SJSA1 (cell line): ENCODE measurements at places on chromosomes 5 and 9. TPM values are rescaled to one million over a fixed set of nuclear protein-coding genes. Genes with fewer than 3 reads are reported as not detected.

DNA sequence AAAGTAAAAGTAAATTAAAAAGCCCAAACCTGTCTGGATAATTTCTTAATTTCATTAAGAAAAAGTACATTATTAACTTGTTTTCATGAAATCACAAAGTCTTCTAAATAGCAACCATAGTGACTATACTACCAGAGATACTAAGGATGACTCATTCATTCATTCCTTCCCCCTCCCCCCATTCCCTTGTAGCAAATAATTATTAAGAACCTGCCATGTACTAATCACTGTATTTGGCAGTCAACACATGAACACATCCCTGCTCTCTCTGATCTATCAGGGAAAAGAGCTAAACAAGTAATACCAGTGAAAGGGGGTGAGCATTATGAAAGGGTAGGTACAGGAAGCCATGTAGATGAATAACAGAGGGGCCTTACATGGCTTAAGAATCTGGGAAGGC is 203.9 kb downstream of the CWC27 start:
- DNase-seq, result no peak

DNA sequence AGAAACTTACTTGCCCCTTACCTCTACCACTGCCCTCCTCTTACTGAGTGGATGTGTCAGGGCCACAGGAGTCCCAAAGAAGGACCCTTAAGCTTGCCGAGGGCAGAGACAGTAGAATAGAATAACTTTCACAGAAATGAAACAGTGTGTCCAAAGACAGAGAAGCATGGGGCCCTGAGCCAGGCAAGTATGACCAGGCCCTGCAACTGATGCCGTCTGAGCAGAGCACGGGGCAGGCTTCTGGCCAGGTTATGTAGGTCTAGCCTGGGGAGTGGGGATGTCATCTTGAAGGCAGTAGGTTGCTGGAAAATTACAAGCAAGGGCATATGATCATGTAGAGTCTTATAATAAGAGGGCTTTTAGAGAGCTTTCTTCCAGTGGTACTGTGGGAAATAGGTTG is 415.4 kb downstream of the KDM4C start:
- DNase-seq, result no peak

DNA sequence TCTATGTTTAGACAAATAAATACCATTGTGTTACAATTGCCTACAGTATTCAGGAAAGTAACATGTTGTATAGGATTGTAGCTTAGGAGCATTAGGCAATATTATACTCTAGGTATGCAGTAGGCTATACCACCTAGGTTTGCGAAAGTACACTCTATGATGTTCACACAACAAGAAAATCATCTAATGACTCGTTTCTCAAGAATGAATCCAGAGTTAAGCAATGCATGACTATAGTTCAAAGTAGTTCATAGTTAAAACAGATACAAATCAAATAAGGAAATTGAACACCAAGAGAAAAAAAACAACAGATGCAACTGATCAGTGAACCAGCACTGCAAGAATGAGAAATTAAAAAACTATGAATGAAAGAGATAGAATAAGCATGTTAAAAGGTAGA is 27.6 kb upstream of the ABLIM3 start:
- DNase-seq, result no peak

DNA sequence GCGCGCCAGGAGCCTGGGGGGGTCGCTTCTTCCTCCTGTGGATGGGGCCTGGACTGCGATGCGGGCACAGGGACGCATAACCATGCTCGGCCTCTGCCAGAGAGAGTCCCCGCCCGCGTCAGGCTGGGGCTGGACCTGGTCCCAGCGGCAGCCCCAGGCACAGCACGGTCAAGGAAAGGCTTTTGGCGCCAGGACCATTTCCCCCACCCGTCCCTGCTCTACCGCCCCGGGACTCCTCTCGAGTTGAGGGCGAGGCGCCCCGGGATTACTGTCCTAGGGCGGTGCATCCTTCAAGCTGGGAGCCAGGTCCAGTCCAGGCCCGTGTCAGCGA is 341 bp downstream of the MXD3 start:
- peak; percentile 79 for DNase-seq

DNA sequence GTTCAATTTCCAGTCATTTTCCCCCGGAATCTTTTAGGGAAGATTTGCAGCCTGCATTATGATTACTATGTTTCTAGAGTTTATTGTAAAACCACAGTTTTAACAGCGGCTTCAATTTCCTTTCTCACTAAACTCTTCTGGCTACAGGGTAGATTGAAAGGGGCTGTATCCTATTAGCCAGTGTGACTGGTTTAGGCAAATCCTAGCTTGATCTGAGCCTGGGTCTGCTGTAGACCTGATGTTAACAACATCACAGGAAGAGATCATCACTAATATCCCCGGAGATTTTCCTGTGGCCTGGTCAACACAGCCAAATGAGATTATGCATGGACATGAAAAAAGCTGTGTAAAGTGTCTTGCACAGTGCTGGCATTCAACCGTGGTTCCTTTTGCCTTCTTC is 33.4 kb downstream of the STOM start:
- DNase-seq, result no peak

GRCh38 chr5:150596313-150596712 is 44.1 kb upstream of the SYNPO start:
- no peak for DNase-seq

GRCh38 chr5:147085409-147085808 is 149.4 kb upstream of the STK32A start:
- no peak for DNase-seq

GRCh38 chr5:177270653-177271052 is 32.9 kb downstream of the RAB24 start:
- DNase-seq, result no peak

NRG2 gene
- total RNA-seq, result not detected in 2 replicates

PALM2AKAP2 gene
- total RNA-seq, result 18.2 and 35.7 TPM in 2 replicates

KLHL9 gene
- 14.2 and 16.5 TPM in 2 replicates for total RNA-seq

PCDHGB4 gene
- total RNA-seq, result 0.09 and 0.18 TPM in 2 replicates

FRRS1L gene
- not detected in 2 replicates for total RNA-seq

RFK gene
- total RNA-seq, result 39.2 and 57.6 TPM in 2 replicates
